ENCODE measurements at places on chromosomes 11 and 22. TPM values are rescaled to one million over a fixed set of nuclear protein-coding genes. Genes with fewer than 3 reads are reported as not detected.

- H3K4me1 ChIP-seq, result peaks cover 7% of the 10 kb centered on the region
- no peak overlapping the region for H3K4me3 ChIP-seq
- H3K27ac ChIP-seq, result no peak overlapping the region
- no peaks in the 10 kb centered on the region for H3K27me3 ChIP-seq
- peaks cover 50% of the 10 kb centered on the region for H3K36me3 ChIP-seq
Measured at GRCh38 chr22:32396746-32397145, 15.3 kb downstream of the RTCB start.

Gene PRRG4
- total RNA-seq, result 0.34 TPM

DNA sequence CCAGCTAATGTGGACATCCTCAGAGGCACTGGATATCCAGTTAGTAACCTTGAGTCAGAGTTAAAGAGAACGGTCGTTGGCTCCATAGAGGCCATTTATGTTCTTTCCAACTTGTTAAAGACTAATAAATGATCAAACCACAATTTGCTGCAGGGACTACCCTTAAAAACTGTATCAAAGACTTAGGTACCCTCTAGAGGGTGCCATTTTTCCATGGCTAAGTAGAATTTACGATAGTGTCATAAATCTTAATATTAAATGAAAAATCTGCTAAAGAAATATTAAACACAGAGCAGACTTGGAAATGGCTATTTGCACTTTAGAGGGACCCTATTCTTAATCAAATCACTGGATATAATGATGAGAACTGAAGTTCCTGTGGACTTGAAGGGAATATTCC lies 685.2 kb upstream of the CHORDC1 start:
- no peak overlapping the region for H3K4me3 ChIP-seq
- H3K36me3 ChIP-seq, result no peaks in the 10 kb centered on the region
- no peaks in the 10 kb centered on the region for H3K27me3 ChIP-seq
- DNase-seq, result no peak
- no peak overlapping the region for H3K27ac ChIP-seq
- no peaks in the 10 kb centered on the region for H3K4me1 ChIP-seq

Gene KRTAP5-9
- not detected for total RNA-seq

DNA sequence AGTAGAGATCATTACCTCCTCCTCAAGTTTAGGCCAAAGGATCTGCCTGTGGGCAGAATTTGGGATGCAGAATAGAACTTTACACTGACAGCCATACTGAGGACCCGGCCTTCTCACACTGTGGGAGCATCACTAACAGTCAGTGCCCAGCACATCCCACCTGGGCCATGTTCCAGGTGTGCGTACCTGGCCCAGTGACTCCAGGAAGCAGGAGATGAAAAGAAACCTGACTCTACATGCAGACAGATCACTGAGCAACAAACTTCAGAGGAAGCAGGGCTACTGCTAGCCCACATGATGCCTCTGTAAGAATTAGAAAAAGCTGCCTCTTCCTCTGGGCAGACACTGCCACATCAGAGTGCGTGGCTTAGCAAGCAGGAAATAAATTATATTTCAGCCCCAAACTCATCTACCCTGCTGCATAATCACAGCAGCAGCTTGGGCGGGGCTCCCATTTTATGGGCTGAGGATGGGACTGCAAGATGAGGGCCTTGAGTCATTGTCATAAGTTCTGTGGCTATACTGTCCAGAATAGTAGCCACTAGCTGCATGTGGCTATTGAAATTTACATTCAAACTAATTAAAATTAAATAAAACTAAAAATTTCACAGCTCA lies 6.0 kb upstream of the LMO2 start:
- H3K36me3 ChIP-seq, result no peaks in the 10 kb centered on the region
- no peak overlapping the region for H3K4me3 ChIP-seq
- peaks cover 27% of the 10 kb centered on the region for H3K4me1 ChIP-seq
- H3K27ac ChIP-seq, result no peak overlapping the region

- H3K36me3 ChIP-seq, result no peaks in the 10 kb centered on the region
- H3K4me1 ChIP-seq, result no peaks in the 10 kb centered on the region
- H3K27me3 ChIP-seq, result peaks cover 1% of the 10 kb centered on the region
- no peak overlapping the region for H3K4me3 ChIP-seq
Measured at GRCh38 chr11:34495239-34495723, 18.3 kb downstream of the ELF5 start.

GRCh38 chr22:38030311-38031133 lies 26.7 kb upstream of the PICK1 start:
- no peak overlapping the region for H3K4me3 ChIP-seq
- no peaks in the 10 kb centered on the region for H3K27me3 ChIP-seq
- no peaks in the 10 kb centered on the region for H3K4me1 ChIP-seq

- no peak for DNase-seq
- no peaks in the 10 kb centered on the region for H3K27me3 ChIP-seq
- peaks cover 2% of the 10 kb centered on the region for H3K36me3 ChIP-seq
- H3K27ac ChIP-seq, result no peak overlapping the region
- H3K4me1 ChIP-seq, result peaks cover 9% of the 10 kb centered on the region
Measured at GRCh38 chr11:110425751-110426545, 3.8 kb upstream of the FDX1 start.

Gene SLC37A4
- total RNA-seq, result 32.4 TPM

DNA sequence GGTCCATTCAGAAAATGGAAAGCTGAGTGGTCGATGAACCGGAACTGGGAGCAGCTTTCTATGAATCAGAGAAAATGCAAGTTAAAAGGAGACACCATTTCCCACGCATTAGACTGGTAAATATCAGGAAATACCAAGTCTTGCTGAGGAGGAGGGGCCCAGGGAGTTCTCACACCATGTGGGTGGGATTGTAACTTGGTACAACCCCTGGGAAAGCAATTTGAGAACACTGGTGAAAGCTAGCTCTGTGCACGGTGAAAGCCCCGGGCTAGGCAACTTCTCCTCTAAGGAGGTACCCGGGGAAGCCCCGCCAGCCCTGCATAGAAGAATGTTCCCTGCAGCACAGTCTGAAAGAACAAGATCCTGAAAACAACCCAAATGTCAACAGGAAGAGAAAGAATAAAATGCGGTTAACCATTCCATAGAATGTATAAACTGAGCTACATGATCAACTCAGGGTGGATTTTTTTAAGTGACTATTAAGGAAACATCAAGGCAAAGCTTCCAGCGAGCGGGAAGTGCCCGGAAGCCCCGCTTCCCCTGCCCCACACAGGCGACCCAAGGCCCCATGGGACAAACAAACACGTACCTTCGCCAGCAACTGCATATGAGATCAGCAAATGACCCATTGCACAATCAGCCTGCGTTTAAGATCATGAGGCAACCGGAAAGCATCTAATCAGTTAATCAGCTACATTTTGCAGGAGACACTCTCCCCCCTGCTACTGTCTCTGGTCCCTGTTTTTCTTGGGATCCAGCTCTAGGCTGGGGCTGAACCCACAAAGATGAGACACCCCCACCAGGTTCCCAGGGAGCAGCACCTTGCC lies 11.3 kb downstream of the SHANK2 start:
- H3K4me3 ChIP-seq, result no peak overlapping the region
- peaks cover 15% of the 10 kb centered on the region for H3K27me3 ChIP-seq
- no peak overlapping the region for H3K27ac ChIP-seq
- peaks cover 3% of the 10 kb centered on the region for H3K4me1 ChIP-seq
- DNase-seq, result no peak
- H3K36me3 ChIP-seq, result no peaks in the 10 kb centered on the region

GRCh38 chr11:80096736-80097135 lies 655.9 kb upstream of the TENM4 start:
- no peaks in the 10 kb centered on the region for H3K36me3 ChIP-seq
- DNase-seq, result no peak
- H3K27me3 ChIP-seq, result no peaks in the 10 kb centered on the region
- no peak overlapping the region for H3K27ac ChIP-seq
- no peaks in the 10 kb centered on the region for H3K4me1 ChIP-seq

DNA sequence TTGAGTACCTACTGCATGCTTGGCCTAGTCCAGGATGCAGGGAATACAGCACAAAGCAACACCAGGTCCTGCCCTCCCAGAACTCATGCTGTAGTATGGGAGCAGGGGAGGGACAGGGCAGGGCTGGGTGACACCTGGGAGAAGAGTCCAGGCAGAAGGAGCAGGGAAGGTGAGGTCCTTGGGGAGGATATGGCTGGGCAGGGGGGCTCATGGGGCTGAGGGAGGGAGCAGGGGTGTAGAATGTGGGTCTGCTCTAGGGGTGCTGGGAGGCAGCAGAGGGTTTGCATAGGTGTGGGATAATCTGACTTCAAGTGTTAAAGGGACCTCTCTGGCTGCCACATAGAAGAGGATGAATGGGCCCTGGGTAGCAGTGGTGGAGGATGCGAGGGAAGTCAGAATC lies 4.8 kb downstream of the TOP3B start:
- H3K4me3 ChIP-seq, result no peak overlapping the region
- peaks cover 35% of the 10 kb centered on the region for H3K4me1 ChIP-seq
- peak overlapping the region; percentile 55 for H3K27ac ChIP-seq
- no peaks in the 10 kb centered on the region for H3K27me3 ChIP-seq
- DNase-seq, result no peak

DNA sequence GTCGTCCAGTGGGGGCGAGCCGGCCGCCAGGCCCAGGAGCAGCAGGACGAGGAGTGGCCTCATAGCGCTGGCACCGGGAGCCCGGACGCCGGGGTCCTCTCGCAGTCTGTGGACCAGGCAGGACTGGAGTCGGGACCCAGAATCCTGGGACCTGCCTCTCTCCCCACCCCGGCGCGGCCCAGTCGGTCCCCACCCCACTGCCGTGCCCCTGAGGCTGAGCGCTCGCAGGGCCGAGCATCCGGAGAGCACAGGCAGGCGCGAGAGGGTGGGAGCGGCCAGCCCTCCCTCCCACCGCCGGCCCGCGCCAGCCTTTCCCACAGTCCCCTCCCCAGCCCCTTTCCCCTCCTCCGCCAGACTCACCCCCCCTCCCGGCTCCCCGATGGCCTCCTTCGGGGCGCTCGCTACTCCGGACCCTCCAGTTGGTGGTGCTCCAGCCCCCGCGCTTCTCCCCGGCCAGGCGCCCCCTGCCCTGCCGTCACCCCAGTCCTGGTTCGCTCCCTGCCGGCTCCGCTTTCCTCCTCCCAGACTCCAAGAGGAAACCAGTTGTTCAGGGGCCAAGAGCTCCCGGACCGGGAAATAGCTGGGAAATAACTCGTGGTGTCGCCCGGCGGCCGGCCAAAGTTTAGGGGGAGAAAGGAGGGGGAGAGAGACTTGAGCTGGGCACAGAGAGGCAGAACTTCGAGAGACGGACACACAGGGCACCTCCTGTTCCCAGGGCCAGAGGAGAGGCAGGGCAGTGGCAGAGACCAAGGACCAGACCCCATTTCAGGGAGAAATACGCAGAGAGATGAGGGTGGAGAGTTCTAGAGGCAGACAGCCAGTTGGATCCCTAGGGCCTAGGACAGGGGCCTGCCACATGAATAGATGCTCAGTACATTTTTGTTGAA lies at the start of gene C1QTNF5:
TSS of gene C1QTNF5 (minus strand) at position 549 of the 887 bp plus-strand sequence. CDS start at position 63, 486 bp downstream.
- H3K4me1 ChIP-seq, result peaks cover 39% of the 10 kb centered on the region
- no peak within 1 kb of the TSS for H3K4me3 ChIP-seq
- DNase-seq, result no peak
- H3K27ac ChIP-seq, result no peak within 1 kb of the TSS
- H3K27me3 ChIP-seq, result peaks cover 29% of the 10 kb centered on the region
- peaks cover 21% of the 10 kb centered on the region for H3K36me3 ChIP-seq

Gene MOV10L1
- 0.34 TPM for total RNA-seq

Gene RTN3
- 32.1 TPM for total RNA-seq

DNA sequence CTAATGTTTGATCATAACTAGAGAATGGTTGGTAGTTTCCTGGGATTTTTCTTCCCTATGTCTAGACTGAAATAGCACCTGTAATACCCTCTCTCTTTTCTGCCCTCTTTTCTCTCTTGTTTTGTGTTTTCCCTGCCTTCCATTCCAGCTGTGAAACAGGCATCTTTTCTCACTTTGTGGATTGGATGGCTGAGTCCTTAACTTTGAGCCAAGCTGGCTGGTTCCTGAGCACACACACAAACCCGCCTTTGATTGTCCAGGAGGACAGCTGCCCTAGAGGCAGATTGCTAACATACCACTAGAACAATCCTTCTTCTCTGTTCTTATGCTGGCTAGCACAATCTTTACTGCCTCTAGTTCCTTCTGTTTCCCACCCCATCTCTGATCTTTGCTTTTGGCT lies 17.7 kb downstream of the CTNND1 start:
- no peak overlapping the region for H3K4me3 ChIP-seq
- H3K27ac ChIP-seq, result no peak overlapping the region
- H3K27me3 ChIP-seq, result no peaks in the 10 kb centered on the region
- peaks cover 24% of the 10 kb centered on the region for H3K4me1 ChIP-seq
- DNase-seq, result no peak
- H3K36me3 ChIP-seq, result no peaks in the 10 kb centered on the region

DNA sequence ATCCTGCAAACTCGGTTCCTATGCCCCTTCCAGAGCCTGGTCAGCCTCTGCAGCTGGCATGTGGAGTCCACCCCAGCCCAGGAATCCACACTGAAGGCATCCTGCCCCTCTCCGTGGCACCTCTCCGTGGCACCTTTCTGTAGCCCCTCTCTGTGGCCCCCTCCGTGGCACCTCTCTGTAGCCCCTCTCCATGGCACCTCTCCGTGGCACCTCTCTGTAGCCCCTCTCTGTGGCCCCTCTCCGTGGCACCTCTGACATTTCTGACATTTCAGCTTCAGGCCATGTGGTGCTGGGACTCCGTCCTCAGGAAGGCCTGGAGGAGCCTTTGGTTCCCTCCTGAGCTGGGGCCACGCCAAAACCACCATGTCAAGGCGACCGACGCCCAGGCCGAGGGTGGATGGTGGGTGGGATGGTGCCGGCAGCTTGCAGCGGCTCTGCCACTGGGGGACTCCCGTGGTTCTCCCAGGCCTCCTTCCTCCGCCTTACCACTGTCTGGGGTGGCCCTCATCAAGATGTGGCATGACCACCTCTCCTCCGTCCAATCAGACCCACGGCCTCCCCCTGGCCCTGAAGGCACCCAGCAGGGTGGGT lies 1518.5 kb downstream of the BRD1 start:
- no peak for DNase-seq
- H3K4me1 ChIP-seq, result no peaks in the 10 kb centered on the region
- H3K27me3 ChIP-seq, result no peaks in the 10 kb centered on the region
- no peak overlapping the region for H3K27ac ChIP-seq
- no peak overlapping the region for H3K4me3 ChIP-seq
- no peaks in the 10 kb centered on the region for H3K36me3 ChIP-seq

Gene KRTAP5-8
- not detected for total RNA-seq

DNA sequence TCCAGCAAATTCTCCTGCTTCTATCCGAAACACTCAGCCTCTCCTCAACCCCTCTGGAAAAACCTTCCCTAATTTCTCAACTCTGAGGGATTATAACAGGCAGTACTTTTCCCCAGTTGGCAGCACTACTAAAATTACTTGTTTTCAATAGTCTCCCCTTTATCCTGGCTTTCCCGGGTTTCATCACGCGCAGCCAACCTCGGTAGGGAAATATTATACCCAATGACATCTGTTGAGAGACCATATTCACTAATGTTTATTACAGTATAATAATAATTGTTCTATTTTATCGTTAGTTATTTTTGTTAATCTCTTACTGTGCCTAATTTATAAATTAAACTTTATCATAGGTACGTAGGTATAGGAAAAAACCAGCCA lies 330 bp upstream of the POLD3 start:
- H3K36me3 ChIP-seq, result peaks cover 38% of the 10 kb centered on the region
- H3K4me1 ChIP-seq, result peaks cover 31% of the 10 kb centered on the region
- H3K27me3 ChIP-seq, result no peaks in the 10 kb centered on the region

GRCh38 chr22:30420347-30421125 lies 5.0 kb upstream of the MTFP1 start:
- H3K27me3 ChIP-seq, result no peaks in the 10 kb centered on the region
- H3K4me1 ChIP-seq, result peaks cover 37% of the 10 kb centered on the region
- peak overlapping the region; percentile 54 for H3K4me3 ChIP-seq
- H3K27ac ChIP-seq, result peak overlapping the region; percentile 84

Gene RASL10A
- total RNA-seq, result not detected
